Hippocampal formation (tissue), 2 donors: ENCODE measurements at places on chromosomes 16 and 17.

DNA sequence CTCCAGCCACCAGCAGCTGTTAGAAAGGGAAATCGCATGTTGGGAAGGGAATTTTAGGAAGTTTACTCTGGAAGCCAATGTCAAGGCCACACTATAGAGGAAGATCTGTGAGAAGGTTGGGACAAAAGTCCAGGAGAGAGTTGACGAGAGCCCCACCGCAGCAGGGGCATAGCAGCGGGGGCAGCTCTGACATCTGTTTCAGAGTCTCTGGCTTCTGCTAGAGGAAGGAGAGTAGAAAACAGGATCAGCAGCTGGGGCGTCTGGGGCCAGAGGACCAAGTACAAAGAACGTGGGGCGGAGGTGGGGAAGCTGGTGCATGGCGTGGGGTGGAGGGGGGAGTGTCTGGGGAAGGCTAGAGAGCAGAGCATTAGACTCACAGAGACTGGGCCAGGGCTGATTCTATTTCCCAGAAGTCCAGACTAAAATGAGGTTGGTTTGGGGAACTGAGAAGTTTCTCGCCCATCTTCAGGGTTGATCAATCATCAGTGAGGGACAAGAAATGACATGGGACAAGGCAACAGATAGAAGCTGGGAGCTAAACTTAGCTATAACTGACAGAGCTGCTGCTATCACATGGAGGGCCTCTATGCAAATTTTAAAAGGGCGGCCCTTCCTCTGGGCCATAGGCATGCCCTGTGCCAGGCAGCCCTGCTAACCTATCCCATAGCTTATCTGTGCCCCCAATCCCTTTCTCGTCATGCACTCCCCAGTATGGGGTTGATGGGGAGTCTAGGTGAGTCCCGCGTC is 1.2 kb downstream of the RABEP2 start:
- no peak for DNase-seq

DNA sequence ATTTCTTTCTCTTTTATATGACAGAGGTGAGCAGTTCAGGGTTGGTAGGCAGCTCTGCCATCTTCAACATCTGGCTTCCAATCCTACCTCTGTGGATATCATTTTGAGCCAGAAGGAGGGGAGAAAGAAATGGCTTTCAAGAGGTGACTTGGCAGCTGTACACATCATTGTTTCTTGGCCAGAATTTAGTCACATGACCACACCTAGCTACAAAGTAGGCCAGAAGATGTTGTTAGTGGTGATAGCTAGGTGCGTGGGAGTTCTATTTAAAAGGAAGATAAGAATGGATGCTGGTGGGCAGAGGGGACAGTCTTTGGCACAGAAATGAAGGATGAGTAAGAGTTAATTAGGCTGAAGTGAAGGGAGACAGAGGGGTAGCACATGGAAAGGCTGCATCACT is 29.2 kb upstream of the MPHOSPH6 start:
- no peak for DNase-seq

- DNase-seq = no peak
Observed at GRCh38 chr17:75900691-75901533, 3.8 kb downstream of the MRPL38 start.

- no peak for DNase-seq
Observed at GRCh38 chr16:7227229-7227721, 105.4 kb upstream of the RBFOX1 start.

DNA sequence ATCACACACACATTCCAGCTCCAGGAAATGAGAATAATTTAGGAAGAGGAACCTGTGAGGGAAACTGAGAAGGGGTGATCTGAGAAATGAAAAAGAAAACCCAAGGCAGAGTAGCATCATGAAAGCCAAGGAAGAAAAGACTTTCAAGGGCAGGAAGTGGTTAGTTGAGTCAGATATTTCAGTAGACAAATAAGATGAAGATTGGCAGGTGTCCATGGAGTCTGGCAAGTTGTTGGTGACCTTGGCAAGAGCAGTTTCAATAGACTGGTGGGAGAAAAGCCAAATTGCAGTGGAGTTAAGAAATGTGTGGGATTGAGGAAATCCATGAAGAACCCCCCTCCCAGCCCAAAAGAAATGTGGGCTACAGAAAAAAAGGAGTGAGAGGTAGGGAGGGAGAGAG is 10.7 kb downstream of the GNAO1 start:
- DNase-seq = no peak

- no peak for DNase-seq
Observed at GRCh38 chr16:30032083-30032819, 1.2 kb upstream of the TLCD3B start.

DNA sequence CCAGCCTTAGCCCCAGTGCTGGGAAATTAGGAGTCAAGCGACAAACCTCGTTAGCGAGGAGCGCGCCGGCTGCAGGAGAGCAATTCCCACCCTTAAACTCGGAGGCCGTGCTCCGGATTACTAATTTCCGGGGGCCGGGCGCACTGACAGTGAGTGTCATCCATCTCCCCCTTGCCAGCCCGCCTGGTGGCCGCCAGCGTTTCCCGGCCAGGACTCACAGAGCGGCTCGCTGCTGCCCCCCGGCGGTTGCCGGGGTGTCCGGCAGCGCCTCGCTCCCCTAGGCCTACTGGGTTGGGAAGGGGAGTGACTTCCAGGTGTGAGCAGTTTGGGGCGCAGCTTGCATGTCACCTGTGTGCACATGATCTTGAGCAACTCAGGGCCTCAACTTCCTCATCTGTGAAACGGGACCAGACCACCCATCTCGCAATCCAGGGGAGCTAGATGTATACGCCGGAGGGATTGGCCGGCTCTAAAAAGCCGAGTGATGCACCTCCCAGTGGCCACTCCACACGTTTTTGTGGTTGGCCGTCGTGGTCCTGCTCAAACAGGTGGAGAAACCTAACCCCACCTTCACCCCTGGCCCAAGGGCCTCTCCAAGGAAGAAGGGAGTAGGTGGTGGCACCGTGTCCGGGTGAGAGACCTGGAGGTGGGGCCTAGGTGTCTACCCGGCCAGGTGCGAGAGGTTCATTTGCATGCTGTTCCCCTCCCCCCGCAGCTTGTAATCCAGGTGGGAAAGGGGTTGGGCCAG is 2.5 kb upstream of the GSE1 start:
- DNase-seq = peak; percentile 79

DNA sequence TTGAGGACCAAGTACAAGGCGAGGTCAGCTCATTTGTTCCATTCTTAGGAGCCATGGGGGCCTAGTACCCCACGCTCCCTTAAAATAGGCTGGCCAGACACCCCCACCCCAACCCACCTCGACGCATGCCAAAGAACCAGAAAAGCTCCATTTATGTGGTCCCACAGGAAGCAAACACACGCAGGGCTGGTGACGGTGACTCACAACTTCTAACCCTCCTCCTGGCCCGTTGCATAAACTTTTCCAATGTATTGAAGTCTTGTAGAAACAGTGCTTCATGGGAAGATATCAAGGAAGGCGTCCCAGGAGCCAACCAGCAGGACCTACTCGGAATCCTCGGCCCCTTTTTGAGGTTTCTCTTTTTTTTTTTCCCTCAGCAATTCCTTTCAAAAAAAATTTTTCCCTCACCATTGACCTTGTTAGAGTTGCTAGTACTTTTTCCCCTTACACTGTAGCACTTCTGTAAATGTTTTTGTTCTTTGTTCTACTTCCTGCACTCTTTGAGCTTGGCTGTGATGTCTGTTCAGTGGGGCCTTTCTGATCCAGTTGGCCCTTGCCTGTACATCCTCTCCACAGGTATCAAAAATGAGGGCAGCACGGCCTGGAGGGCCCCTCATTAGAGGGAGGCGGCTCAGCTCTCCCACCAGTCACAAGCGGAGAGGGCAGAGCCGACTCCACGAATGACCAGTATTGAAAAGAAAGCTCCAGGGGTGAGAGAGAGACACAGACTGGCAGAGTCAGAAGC is 208.3 kb downstream of the RGS9 start:
- DNase-seq = no peak

DNA sequence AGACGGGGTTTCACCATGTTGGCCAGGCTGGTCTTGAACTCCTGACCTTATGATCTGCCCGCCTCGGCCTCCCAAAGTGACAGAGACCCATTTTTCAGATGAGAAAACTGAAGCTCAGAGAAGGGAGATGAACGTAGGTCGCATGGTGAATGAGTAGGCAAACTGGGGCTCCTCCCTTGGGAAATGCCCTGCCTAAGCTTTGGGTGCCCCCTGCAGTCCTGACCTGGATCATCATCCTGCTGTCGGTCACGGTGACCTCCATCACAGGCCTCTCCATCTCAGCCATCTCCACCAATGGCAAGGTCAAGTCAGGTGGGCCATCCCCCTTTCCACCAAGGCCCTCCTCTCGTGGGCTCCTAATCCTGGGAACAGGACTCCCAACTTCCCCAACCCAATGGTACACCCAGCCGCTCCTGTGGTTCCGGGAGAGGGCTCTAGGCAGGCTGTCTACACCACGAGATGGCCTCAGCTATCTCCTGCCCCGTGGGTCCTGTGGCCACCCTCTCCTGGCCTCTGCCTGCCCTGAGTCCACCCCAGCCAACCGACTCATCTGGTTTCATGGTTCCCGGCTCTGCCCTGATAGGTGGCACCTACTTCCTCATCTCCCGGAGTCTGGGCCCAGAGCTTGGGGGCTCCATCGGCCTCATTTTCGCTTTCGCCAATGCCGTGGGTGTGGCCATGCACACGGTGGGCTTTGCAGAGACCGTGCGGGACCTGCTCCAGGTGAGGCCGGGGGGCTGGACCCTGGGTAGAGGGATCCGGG is 4.7 kb downstream of the SLC12A3 start:
- DNase-seq = no peak

DNA sequence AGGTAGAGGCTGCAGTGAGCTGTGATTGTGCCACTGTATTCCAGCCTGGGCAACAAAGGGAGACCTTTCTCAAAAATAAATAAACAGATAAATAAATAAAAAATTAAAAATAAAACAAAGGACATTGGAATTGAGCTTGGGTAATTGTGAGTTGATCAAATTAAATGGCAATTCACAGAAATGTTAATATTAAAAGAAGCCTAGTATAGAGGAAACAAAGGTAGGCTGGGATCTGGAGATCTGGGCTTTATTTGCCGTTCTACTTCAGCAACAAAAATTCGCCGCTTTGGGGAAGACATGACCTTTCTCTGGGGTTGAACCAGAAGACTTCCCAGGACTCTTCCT is 332 bp upstream of the VPS25 start:
- DNase-seq = no peak

DNA sequence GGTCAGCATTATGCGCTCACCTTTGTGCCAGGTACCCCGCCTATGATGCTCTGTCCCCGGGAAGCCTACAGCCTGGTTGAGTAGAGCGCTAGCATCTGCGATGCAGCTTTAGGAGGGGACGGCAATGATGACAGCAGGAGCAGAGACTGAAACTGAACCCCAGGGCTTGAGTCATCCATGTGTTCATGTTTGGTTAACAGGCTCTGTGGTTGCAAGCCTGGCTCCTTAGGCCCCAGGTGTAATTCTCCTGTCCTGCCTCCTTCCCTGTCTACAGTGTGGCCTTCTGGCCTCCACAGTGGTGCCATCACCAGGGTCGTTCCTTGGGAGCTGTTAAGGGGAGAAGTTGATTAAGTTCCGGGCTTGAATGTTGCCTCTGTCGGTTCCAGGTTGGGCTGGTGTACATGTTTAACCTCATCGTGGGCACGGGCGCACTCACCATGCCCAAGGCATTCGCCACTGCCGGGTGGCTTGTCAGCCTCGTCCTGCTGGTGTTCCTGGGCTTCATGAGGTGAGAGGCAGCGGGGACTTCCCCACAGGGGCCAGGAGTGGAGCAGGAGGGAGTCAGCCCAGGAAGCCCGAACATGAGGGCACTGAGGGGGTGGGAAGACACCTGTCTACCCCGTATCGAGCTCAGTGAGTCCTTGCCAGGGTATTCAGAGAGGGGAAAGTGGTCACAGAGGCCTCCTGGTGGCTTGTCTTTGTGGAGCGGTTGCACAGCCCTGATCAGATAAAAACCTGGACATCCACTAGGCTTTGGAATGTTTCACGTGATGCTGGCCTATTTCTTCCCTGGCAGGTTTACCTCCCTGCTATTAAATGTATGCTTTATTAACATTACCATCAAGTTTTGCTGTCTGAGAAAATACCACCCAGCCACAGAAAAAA is 9.2 kb upstream of the NAT9 start:
- DNase-seq = no peak

- DNase-seq = no peak
Observed at GRCh38 chr17:32658470-32659418, 172.0 kb downstream of the CDK5R1 start.

- no peak for DNase-seq
Observed at GRCh38 chr17:40536295-40537171, 28.7 kb downstream of the CCR7 start.

DNA sequence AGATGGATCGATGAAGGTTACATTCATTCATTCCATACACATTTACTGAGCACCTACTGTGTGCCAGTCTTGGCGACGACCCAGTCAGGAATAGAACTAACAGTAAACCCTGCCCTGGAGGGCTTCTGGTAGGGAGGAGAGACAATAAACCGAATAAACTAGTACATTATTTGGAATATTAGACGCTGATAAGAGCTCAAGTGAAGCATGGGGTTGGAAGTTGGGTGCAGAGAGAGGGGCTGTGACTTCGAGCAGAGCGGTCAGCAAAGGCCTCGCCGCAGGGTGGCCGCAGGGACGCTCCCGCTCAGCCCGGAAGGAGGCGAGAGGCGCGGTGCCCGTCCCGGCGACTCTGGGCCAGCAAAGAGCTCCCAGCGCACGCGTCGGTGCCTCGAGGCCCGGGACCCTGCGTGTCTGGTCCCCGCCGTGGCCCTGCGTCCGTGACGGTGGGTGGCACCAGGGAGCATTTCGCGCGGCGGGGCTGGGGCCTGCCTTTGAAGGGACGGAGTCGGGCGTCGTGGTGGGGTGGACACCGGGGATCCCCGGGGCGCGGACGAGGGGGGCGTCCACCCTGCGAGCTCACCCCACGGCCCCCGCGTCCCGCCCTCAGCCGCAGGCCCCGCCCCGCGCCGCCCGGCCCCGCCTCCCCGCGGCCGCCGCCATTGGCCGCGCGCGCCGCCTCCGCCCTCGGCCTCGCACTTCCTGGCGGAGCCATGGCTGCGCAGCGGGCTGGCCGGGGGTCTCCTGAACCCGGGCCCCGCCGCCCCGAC is at the start of gene KLHL36:
TSS of gene KLHL36 (plus strand) at position 684 of the 767 bp plus-strand sequence. CDS start 2,357 bp downstream, outside the sequence.
- peak; percentile 52 for DNase-seq

GRCh38 chr17:41326173-41327145 is 10.9 kb upstream of the KRTAP17-1 start:
- no peak for DNase-seq

GRCh38 chr17:42133461-42134041 is 10.9 kb downstream of the HSPB9 start:
- no peak for DNase-seq

DNA sequence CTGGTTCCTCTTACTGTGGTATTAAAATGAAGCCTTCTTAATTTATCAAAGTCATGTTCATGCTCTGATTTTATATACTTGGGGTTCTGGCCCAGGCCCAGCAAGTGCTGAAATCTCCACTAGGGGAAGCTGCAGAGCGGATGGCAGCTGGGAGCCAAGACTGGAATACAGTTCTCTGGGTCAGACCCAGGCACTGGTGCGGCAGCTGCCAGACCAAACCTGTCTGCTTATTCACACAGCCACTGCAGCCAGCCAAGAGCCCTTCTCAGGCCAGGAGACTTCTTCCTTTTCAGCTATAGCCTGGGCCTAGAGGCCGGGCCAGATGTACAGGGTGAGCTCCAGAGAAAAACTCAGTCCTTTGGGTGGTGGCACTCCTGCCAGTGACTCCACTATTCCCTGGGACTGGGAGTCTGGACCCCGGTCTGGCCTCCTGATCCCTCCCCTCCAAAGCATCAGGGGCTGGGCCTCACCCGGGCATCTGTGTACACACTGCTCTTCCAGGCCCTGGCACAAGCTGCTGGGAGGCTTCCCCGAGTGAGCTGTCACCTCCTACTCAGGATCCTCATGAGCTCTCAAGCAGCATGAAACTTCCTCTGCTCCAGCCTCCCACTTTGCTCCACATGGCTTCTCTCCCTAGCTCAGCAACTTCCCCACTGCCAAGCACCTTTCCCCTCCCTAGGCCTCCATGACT is 24.4 kb downstream of the ATP6V0D1 start:
- DNase-seq = peak; percentile 30

- DNase-seq = no peak
Observed at GRCh38 chr17:6523809-6524355, 32.5 kb downstream of the PITPNM3 start.
